ENCODE measurements at places on chromosomes 2 and 18.
A peak's percentile ranks its signal among the peaks of the same experiment; 100 is the strongest.

DNA sequence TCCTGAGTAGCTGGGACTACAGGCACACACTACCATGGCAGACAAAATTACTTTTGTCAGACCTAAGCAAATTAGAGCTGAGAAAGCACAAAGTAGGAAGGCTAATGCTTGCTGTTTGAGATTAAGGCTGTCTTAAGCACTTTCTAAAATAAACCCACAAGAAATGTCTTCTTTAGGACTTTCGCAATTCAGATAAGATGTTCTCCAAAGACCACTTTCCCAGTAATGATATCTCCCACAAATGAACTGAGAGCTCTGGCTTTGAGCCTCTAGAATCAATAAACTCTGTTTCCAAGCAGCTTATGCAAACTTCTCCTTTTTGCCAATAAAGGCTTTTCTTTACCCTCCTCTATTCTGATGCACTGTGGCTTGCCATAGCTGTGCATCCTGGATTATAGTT, 32.0 kb upstream of the GALNT1 start:
- DNase-seq, result no peak

GRCh38 chr2:67186871-67187270, 210.3 kb upstream of the ETAA1 start:
- DNase-seq, result no peak

DNA sequence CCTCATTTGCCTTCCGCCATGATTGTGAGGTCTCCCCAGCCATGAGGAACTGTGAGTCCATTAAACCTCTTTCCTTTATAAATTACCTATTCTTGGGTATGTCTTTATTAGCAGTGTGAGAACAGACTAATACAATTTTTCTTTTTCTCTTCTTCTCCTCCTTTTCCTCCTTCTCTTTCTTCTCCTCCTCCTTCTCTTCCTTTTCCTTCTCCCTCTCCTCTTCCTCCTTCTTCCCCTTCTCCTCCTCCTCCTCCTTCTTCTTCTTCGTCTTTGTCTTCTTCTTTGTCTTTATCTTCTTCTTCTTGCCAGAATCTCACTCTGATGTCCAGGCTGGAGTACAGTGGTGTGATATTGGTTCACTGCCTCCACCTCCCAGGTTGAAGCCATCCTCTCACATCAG, 20.2 kb downstream of the SKA1 start:
- DNase-seq, result no peak

- no peak for DNase-seq
Observed at GRCh38 chr2:217316743-217317142, 456.9 kb upstream of the TNP1 start.

DNA sequence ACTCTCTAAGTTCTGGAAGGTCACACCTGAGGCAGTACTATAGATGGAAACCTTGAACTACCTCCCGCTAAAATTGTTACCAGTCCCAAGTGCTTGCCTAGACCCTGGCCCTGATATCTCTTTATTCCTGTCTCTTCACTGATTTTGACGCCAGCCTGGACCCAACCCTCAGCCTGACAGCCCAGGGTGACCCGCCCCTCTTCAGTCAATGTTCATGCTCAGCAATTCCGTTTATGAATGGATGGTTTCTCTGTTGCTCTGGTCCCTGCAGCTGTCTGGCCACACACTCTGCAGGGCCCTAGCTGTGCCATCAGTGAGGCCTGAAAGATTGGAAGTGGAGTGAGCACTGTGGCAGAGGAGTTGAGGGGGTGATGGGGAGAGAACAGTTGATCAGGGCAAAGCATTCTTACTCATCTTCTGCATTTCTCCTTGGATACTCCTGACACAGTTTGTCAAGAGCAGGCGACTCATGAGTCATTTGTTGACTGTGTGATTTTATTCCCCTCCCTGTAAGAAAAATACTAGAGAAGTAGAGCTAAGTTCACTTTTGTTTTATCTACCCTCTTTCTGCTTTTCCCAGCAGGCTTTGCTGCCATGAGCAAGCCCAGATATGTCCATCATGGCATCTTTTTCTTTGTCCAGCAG, 46.0 kb downstream of the NPAS2 start:
- no peak for DNase-seq

GRCh38 chr2:172311921-172312345, 115.5 kb upstream of the ITGA6 start:
- peak; percentile 10 for DNase-seq

DNA sequence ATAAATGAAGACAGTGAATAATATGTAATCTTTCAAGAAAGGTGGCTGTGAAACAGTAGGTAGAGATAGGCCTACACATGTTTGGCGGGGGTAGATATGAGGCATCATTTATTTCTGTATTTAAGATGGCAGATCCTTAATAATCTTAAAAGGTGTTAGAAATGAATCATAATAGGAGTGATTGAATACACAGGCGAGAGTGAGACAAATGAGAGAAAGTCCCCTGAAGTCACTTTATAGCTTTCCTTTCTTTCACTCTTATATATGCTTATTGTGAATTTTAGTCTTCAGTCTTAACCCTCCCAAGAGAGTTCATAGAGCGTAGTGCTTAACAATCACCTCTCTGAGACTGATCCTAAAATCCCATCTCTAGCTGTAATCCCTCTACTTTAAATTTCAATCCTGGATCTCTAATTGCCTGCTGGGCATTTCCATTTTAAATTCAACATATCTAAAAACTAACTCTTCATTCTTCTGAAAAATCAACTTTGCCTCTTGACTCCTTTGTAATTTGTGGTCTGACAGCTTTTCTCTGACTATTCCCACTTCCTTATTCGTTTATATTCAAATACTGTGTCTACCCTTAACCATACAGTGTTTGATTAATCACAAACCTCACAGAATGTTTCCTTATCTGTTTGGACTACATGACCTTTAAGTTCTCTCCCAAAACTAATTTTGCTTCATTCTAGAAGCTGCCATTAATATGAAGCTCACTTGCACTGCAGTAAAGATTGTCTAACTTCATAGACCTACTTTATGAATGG, 463.7 kb upstream of the FSIP2 start:
- DNase-seq, result no peak

DNA sequence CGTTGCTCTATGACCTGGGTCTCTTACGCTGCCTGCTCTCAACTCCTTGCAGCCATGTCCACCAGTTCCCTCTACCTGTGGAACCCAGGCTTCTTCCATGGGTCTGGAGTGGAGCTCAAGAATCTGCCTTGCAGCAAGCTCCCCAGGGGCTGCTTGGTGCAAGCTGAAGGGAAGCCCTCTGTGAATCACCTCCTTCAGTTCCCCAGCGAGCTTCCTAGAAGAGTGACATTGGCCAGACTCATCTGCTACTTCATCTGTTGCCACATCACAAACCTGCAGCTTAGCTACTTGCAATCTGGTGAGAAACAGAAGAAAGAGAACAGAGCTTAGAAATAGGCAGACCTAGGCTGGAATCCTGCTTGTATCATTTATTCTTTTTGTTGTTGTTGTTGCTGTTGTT, 9.8 kb upstream of the EFR3B start:
- no peak for DNase-seq

DNA sequence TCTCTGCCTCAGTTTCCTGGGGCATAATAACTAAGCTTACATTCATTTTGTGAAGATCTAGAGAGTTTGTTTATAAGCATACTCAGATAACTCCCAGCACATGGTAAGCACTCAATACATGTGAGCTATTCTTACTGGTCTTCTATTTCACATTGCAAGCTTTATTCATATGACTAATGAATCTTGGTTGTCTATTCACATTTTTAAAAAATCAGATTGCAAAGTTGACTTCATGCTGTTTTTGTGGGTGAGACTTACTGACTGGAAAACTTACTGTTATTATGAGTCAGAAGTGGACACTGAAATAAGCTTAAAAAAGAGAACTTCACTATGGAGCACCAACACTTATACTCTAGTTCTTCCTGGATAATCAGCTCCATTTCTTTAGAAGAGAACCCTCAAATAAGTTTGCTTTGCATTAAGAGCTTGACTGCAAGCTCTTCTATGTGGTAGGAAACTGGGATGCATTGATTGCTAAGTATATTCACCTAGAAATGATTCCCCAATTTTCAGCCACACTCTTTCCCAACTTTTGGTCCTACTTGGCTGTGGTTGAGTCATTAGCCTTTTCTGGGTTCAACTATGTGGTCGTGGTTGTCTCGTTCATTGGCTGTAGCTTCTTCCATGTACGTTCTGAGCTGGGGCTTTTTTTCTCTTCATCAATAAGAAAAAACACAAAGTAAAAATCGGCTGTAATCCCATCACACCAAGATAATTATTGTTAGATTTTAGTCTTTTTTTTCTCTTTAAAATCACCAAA, 29.5 kb upstream of the RBMS1 start:
- no peak for DNase-seq

DNA sequence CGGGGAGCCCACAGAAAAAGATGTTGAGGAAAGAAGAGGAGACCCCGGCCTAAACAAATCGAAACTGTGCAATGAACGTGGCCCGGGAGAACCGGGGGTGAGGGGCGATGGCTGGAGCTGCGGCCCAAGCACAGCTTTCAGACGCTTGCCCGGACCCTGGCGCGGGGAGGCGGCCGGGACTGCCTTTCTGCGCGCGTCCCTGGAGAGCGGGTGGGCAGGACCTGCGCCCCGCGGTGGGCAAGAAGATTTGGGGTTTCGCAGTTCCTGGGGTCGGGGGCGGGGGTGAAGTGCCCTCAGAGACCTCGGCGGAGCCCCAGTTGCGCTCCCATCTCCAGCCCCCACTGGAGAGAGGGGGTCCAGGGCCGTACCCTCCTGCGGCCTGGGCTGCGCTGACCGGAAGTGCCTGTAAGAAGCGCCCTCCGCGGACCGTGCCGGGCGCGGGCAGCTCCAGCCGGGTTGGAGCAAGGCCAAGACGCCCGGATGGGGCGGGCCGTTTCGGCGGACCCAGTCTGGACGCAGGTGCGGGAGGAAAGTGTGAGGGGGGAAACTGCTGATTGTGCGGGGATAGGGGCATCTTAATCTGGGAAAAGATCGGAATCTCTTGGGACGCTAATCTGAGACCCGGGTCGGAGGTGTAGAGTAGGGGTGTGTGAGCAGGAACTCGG, 11.6 kb downstream of the EN1 start:
- no peak for DNase-seq

GRCh38 chr18:77053616-77054287, 78.8 kb downstream of the MBP start:
- no peak for DNase-seq

DNA sequence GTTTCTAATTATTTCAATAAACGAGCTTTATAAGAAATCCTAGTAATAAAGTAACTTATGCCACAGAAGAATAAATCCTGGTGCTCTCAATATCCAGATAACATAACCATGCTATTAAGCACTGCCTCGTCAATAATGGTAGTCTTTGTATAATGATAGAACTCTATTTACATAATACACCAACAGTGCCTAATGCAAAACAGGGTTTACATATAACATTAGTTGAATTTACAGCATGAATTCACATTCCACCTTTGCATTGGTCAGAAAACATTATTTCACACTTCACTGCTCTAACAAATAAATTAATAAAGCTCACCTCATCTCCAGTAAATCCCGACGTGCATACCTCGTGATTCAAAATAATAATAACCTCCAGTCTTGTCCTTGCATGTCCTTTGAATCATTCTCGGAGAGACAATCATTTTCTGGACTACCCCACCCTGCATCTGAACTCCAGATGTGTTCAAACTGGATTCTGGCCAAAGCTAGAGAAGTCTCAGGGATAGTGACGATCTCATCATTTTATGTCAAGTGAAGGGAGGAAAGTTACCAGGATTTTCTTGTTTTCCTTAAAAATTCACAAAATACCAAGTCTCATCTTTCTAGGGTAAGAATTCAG, 189.2 kb downstream of the NCKAP5 start:
- no peak for DNase-seq

DNA sequence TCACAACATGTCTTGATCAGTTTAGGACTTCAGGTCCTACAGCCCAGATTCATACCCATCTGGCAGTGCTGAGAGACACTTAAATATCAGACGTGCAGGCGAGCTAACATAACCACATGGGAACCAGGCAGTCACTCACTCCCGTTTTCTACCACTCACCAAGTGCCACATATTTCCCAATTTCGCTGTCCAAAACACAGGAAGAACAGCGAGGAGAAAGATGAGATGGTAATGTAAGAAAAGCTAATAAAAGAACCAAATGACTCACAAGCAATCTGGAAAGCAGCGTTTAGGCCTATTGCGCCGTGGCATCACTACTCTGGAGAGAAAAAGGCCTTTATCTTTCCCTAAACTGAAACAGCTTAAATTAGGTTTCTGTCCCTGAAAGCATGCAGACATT, 647.8 kb upstream of the SLC39A10 start:
- no peak for DNase-seq

GRCh38 chr18:13306583-13306982, 88.0 kb downstream of the LDLRAD4 start:
- DNase-seq, result no peak

DNA sequence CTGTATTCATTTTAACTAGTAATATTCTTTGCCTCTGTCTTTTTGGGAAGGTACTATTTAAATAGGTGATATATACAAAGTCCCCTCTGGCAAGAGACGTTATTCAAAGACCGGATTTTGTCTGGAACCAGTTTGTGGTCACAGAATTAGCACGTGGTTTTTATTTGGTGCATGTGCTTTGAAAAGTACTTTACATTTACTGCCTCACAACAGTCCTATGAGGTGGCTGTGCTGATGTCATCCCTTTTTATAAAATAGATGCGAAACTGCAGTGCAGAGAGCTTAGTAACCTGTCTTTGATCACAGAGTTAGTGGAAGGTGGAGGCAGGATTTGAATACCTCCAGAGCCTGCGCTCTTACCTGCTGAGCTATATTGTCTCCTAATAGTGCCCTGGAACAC, 4.0 kb downstream of the LPIN1 start:
- DNase-seq, result no peak

DNA sequence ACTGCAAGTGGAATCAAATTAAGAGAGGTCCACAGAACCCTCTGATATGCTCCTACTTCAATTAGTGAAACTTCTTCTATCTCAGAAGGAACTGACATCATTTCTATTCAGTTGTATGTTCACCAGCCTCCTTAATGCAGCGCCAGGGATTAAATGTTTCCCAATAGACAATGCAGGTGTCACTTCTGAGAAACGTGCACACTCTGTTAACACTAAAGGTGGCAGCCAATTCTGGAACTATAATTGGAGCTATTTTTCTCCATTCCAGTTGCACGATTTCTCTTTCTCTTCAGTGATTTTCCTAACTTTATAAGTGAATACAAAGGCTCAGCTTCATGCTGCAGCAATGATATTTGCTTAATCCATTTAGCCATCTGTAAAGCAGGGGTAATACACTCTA, 821.9 kb downstream of the TDRD15 start:
- no peak for DNase-seq

- no peak for DNase-seq
Observed at GRCh38 chr2:72583376-72583775, 242.5 kb downstream of the EXOC6B start.

DNA sequence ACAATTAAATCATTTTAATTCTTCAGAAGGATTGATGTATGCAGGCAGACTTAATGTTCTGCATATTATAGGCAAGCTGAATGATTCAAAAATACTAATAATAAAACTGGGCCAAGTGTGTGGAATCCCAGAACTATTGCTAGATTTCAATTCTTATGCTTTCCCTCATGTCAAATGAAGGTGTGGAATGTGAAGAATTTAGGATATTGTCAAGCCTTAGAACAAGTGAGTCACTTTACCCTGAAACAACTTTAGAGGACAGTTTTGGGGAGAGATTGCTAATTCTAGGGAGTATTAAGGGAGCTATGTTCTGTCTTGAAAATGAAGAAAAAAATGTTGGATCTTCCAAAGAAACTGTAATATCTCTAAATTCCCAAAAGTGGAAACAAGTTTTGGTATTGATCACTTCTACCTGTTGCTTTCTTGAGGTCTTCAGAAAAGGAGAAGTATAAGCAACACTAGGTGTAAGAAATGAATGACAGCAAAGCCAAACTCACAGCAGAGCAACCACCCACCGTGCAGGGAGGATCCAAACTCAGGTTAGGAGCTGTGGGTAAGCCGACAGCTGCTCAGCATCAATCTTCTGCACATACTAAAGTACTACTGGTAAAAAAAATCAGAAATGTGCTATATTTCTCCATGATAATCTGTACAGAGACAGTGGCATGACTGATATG, 818.1 kb downstream of the SLC4A3 start:
- no peak for DNase-seq

All from GOT3 (cell line).